ENCODE measurements at places on chromosomes 2 and 18.
A peak's percentile ranks its signal among the peaks of the same experiment; 100 is the strongest.

DNA sequence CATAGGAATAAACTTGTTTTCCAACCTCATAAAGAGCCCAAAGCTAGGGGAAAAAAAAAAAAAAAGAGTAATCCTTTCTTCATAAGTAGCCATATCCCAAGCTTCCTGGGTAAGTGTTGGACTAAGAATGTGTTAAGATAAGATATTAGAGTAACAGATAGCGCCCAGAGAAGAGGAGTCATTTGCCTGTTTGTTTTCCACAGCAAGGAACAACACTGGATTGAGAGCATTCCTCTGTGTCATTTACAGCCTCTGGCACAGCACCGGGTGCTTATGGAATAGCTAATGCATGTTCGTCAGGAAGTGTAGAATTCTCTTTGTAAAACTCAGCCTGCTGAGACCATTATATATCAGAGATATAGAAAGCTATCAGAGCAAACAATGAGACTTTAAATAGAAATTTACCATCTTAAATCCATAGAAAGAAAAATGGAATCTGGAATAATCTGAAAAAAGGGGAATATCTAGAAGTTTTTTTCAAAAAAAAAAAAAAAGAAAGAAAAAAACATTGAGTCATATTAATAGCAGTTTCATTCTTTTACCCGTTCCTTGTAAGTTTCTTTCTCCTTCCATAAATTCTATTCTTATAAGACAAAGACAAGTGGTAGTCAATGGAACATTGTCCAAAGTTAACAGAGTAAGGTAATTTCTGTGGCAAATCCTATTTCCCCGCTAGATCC is 37.6 kb downstream of the LRP2 start:
- DNase-seq = peak; percentile 4

GRCh38 chr18:33372442-33372841 is 68.1 kb downstream of the CCDC178 start:
- no peak for DNase-seq

DNA sequence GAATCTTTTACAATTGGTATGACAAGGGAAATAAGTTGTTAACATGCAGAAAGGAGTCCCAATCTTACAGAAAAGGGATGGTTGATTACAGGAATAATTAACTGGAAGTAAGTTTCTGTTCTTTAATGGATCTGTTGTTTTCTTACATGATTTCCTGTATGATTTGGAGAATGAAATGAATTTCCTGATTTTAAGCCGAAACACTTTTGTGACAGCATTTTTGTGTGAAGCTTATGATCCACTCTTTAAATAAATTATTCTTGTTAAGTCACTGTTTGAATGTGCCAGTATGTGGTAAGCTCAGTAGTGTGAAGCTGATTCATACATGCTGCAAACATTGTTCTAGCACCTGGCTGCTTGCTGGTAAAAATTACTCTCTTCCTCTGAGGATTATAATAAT is 516.2 kb downstream of the DCDC2C start:
- DNase-seq = no peak

DNA sequence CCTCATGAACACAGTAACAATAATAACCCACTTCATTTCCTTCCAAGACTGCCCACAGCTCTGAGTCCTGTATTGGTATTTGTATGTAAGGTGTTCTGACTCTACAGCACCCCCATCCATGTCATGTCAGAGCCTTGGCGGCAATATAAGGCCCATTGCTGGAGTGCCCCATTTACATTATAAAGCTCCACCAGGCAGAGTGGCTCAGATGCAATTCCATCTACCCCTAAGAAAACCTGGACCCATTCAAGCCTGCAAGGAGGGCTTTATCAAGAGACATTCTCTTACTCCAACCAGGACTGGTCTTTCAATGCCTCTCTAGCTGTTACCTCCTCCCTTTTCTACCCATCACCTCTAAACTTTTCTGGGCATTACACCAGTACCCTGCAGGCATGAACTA is 101.6 kb downstream of the ANTXR1 start:
- DNase-seq = no peak

DNA sequence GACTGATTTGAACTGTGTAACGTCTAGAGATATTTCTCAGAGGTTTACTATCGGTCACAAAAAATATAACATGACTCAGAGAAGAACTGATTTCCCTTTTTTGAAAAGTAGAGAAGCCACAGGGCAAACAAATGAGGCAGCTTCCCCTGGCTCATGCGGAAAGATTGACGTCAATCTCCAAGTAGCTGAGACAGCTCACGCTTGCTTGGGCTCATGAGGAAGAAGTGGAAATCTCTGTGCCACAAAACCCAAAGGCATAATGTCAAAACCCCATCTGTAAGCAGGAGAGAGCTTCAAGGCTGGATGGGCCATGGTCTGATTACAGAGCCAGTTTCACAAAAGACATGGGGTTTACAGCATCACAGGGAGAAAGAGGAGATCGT is 188.1 kb downstream of the ARL4C start:
- peak; percentile 74 for DNase-seq

- DNase-seq = no peak
Measured at GRCh38 chr2:45789317-45789716, 137.8 kb downstream of the PRKCE start.

GRCh38 chr18:47285456-47285855 is 34.0 kb upstream of the SKOR2 start:
- no peak for DNase-seq

- no peak for DNase-seq
Measured at GRCh38 chr2:71747559-71747958, 294.2 kb downstream of the DYSF start.

GRCh38 chr18:47794725-47795433 is 135.6 kb downstream of the SMAD2 start:
- no peak for DNase-seq

- DNase-seq = peak; percentile 36
Measured at GRCh38 chr2:138516030-138516704, 14.6 kb downstream of the SPOPL start.

GRCh38 chr2:174787487-174788205 is 23.4 kb upstream of the CHRNA1 start:
- DNase-seq = peak; percentile 95

DNA sequence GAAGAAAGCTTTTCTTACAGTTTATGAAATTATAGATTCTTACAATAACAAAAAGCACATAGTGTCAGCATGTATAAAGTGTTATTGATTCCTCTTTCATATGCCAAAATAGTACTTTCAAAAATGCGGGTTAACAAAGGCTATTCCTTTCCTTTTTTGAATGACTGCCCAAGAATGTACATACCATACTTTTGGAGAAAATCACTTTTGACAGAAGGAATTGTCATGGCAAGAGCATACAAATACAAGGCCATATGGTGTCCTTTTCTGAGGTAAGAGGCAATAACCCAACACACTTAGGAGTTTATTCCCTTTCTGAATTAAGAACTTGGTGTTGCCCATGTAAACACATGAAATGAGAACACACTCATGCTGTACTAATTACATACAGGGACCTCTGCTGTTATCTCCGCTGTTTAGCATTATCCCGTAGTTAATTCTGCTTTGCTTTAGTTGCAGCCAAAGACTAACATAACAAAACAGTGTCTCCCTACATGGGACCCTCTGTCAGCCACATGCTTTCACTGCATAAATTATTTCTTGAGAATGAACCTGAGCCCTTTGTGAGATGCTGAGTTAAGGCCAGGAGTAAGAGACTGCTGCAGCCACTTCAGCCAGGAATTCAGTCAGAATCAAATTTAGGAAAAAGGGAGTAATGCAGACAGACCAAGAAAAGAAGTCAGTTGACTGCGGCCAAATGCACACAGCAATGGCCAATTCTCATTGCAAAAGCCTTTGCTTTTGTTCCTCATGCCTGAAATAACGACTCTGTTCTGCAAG is 67.0 kb downstream of the CDH2 start:
- no peak for DNase-seq

GRCh38 chr2:237324837-237325236 is 89.1 kb downstream of the COL6A3 start:
- DNase-seq = no peak

DNA sequence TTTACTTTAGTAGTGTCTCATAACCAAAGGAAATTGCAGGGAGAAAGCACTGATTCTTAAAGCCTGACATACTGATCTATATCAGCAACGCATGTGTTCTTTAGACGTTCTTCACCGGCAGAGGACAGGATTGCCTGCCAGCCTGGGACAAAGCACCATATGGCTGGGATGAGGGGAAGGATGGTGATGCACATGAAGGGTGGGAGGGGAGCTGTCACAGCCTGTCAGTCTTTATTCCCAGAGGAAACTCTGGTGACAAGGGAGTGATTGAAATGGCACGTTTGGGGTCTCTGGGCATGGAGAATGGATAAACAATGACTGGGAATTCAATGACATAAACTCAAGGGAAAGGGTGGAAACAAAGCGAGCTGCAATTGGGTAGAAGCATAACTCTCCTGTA is 808.1 kb downstream of the DCC start:
- no peak for DNase-seq

DNA sequence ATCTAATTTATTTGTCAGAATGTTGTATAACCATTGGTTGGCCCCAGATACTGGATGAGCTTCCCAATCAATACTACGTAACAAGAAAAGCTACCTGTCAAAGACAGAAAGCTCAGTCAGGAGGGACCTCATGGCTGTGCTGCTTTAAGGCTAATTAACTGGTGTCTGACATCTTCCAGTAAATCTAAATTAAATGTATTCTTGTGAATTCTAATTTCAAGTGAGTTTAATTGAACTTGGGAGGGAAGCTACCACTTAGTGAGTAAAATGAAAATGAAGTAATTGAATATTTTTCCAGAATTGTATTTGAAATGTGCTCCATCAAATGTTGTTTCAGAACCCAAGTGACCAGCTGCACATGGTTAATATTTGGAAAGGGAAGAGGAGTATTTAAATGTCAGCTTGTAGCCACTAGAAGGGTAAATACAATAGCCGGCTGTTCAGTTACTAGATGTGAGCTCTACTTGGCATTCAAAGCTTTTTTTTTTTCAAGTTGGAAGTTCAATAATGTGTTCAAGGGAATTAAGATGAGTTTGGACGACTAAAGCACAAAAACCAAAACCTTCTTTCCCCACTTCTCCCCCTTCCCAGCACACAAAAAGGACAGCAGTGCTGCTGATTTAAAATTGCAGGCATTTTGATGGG is 62.0 kb downstream of the GPR39 start:
- no peak for DNase-seq

DNA sequence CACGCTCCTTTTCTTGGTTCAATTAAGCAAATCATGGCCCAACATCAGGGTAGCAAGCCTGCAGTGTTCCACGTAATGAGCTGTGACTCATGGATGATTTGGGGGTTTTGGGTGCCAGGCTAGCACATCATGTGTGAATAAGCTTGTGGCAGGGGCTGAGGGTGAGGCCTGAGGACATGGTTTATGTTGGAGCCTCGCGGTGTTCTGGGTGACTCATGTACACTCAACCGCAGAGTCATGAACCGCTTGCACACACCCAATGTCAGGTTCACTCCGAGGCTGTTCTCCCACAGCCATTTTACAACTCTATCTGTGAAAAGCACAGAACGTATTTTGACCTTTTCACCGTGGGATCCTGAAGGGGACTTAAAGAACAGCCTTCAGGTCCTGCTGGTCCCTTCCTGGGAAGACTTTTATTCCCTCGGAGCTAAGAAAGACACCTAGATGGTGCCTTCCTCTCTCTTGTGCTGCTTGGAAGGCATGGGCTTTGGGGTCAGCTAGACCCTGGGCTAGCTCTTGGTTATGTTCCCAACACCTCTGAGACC is 139.9 kb upstream of the ZEB2 start:
- DNase-seq = peak; percentile 98

DNA sequence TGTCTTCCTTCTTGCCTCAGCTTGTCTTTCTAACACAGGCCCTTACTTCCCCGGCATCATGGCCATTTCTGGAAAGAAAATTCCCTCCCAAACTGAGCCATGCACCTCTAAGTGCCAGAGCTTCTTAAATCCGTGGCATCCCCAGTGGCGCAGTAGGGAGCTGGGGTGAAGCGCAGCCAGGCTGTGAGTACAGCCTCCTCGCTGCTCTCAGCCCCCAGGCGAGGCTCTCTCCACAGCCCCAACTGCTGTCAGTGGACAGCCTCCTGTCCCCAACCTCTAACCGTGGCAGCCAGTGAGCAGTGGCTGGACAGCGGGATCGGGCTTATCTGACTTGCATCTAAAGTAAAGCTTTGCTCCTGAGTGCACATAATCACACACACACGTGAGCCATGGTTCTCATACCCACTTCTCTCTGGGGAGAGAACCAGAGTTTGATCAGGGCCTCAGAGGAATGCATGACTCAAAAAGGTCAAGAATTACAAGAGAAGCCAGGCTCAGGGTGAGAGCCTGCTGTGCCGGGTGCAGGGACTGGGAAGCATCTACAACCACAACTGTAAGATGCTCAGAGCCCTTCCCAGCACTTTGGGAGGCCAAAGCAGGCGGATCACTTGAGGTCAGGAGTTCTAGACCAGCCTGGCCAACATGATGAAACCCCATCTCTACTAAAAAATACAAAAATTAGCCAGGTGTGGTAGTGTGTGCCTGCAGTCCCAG is 50.7 kb downstream of the SFXN5 start:
- DNase-seq = peak; percentile 87

- no peak for DNase-seq
Measured at GRCh38 chr2:240648155-240648649, 22.9 kb downstream of the GPR35 start.

GRCh38 chr2:58871469-58872142 is 630.5 kb upstream of the FANCL start:
- peak; percentile 10 for DNase-seq

GRCh38 chr2:191968120-191968519 is 121.2 kb upstream of the CAVIN2 start:
- no peak for DNase-seq

- DNase-seq = peak; percentile 7
Measured at GRCh38 chr2:63903003-63903402, 61.3 kb downstream of the UGP2 start.

GRCh38 chr2:28588292-28588670 is 92.4 kb downstream of the PLB1 start:
- DNase-seq = peak; percentile 39

DNA sequence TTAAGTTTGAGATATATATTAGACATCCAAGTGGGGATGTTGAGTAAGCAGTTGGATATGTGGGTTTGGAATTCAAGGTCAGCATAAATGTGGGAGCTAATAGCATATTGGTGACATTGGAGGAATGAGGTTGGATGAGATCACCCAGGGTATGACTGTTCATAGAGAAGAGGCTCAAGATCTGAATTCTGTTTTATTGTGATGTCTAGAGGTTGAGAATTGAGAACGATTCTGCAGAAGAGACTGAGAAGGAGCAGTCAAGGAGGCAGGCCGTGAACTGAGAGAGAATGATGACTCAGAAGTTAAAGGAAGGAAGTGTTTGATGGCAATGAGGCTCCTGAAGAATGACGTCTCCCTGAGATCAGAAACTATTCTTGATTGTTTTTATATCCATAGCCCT is 5.9 kb downstream of the SERPINB11 start:
- peak; percentile 97 for DNase-seq

DNA sequence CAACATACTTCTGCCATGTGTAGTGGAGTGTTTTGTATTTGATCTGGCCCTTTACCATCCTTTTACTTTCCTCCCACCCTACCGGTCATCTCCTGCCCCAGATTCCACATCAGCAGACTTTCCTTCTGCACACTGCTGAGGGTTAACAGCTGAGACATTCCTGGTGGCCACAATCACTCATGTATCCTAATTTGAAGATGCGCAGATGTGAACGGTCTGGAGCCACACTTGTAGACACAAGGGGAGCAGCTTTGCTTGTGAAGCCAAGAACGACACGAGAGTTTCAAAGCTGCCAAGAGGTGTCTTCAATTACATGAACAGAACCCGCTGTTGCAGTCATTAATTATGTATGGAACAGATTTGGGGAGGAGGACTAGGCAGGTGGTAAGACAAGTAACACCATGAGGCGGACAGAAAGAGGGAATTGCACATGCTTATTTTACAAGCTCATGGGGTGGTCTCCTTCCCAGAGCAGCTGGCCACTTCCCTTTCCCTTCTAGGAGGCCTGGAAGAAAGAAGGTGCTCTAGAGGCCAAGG is 260.7 kb upstream of the KLHL29 start:
- DNase-seq = no peak

- no peak for DNase-seq
Measured at GRCh38 chr2:40257340-40258134, 194.4 kb downstream of the SLC8A1 start.

Data from ELR (cell line).